ENCODE measurements at places on chromosomes 12 and 14.

- no peak for DNase-seq
Observed at GRCh38 chr14:52078095-52078531, 9.3 kb upstream of the NID2 start.

- DNase-seq: no peak
Observed at GRCh38 chr14:92512807-92513203, 776 bp upstream of the RIN3 start.

DNA sequence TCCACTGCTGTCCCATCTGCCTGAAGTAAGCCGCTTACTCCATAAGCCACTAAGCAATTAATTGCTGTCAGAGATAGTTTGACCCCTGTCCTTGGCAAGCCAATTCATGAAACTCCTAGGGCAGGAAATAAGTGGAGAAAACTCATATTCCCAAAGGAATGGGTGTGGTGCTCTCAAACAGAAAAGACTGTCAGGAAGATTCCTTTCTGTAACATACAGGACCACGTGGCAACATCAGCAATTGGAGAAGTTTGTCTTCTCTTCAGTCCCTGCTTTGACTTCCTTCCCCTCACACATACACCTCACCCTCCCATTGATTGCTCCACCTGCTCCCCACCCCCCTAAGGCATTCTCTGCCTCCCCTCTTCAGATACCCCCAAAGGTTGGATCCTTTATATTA lies 36.2 kb upstream of the MDM1 start:
- DNase-seq: no peak

GRCh38 chr14:21048638-21049037 lies 6.5 kb downstream of the RNASE7 start:
- no peak for DNase-seq

- no peak for DNase-seq
Observed at GRCh38 chr12:72365151-72365550, 93.0 kb downstream of the TRHDE start.

GRCh38 chr12:3614806-3615466 lies 123.9 kb downstream of the PRMT8 start:
- no peak for DNase-seq

DNA sequence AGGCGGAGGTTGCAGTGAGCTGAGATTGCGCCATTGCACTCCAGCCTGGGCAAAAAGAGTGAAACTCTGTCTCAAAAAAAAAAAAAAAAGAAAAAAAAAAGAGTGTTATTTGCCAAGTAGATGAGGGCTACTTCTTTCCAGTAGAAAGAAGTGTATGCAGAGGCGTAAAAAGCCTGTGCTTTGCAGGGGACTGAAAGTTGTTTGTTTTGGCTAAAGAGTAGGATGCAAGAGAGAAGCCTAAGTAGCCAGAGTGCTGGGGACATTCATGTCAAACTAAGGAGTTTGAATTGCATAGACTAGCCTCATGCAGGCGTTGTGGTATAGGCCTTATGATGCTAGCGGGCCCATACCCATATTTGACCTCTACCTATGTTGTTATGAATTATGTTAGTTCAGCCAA lies 9.5 kb downstream of the HSD17B6 start:
- no peak for DNase-seq

GRCh38 chr12:8993827-8994226 lies 4.5 kb downstream of the KLRG1 start:
- no peak for DNase-seq

DNA sequence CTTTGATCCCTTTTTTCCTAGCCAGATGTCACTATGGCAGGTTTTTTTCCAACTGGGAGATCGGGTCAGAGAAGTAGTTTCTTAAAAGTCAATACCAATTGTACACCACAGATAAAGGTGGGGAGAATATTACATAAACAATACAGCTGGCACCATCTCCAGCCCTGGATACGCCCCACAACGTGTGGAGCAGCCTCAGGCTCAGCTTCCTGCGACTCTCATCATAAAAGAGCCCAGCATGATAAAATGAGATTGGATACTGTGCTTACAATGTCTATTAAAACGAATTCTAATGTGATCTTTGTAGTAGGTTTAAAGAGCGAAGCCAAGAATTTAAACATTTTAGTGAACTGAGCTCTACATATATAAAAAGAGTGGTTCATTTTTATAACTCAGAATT lies 21.5 kb downstream of the EFCAB11 start:
- no peak for DNase-seq

GRCh38 chr12:98513379-98514322 lies 1.7 kb upstream of the TMPO start:
- DNase-seq: no peak

DNA sequence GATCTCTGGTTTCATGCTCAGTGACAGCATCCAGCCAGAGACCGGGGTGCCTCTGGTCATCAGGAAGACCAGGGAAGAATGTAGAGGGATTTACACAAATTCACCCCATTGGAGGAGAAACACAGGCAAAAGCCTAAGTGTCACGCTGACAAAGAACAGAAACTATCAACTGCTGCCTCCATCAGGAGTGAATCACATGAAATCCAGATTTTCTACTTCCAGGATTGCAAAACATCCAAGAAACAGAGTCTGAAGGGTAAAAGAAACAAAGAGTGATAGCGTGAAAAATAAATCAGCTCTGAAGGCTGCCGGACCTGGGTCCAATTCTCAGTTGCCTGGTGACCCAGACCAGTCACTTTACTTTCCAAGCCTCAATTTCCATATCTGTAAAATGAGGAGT lies 136.1 kb upstream of the MAP1LC3B2 start:
- DNase-seq: no peak

GRCh38 chr14:100131181-100131580 lies 28.3 kb downstream of the DEGS2 start:
- no peak for DNase-seq

DNA sequence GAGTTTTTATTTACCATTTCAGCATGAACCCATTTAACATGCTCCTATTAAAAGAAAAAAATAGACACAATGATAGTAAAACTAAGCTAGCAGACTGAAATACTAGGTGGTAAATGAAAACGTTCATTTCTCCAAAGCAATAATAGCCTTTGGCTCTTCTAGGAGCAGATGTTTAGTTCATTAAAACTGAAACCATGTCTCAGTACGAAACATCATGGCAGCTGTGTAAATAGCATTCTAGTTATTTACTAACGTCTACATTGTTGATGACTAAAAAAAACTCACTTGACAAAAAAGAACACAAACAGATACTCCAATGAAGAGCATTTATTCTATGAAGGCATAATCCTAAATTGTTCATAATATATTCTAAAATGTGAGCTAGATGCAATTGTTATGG lies 17.9 kb downstream of the RECQL start:
- DNase-seq: no peak

GRCh38 chr12:117347588-117347987 lies 13.8 kb downstream of the NOS1 start:
- no peak for DNase-seq

DNA sequence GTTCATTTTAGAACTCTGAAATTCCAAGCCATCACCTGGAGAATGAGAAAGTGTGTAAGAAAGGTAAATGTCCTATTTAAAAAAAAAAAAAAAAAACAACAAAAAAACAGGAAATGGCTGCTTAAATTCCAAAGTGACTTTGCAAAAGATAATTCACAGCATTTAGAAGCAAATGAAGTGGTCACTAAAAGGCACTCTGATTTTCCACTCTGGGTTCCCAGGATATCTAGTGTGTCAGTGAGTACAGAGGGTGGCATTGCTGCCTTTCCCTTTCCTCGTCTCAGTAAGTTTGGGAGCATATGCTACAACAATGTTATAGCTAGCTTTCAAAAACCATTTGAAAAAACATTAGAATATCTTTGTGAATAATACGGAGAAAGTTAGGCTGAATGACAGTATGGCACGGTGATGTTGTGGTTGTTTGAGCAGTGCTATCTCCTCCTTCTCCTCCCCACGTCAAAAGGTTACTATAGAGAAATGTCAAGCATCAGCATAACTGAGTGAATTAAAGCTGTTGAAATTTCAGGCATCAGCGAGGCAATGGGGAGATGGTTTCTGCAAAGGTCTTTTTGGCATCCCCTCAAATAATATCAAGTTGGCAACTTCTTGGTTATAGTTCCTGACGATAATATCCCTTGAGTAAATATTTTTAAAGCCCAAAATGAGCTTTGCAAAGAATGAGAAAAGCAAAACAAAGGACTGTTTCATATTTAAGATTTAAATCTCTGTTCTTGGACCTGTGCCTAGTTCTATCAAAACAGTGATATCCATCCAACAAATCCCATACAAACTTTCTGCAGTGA lies 164.5 kb upstream of the E2F7 start:
- DNase-seq: no peak

GRCh38 chr14:79279645-79280597 lies 931.4 kb downstream of the DIO2 start:
- DNase-seq: no peak

DNA sequence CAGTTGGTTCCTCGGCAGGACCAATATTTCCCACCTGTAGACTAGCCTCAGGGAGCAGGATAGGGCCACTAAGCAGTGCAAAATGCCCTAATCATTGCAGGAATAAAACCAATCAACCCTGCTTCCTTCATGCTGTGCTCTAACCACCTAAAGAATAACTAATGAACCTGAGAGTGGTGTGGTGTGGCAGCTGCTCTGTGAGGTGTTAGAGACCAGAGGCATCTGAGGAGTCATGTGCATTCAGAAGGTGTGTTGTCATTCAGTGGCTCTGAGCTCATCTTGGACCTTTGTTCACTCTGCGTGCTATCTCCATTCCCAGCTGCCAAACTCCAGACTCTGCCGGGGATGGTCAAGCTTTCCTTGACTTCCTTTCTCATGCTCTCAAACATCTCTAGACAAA lies 136.7 kb upstream of the EGLN3 start:
- DNase-seq: no peak

GRCh38 chr12:49187184-49187583 lies 1.7 kb downstream of the TUBA1A start:
- no peak for DNase-seq

DNA sequence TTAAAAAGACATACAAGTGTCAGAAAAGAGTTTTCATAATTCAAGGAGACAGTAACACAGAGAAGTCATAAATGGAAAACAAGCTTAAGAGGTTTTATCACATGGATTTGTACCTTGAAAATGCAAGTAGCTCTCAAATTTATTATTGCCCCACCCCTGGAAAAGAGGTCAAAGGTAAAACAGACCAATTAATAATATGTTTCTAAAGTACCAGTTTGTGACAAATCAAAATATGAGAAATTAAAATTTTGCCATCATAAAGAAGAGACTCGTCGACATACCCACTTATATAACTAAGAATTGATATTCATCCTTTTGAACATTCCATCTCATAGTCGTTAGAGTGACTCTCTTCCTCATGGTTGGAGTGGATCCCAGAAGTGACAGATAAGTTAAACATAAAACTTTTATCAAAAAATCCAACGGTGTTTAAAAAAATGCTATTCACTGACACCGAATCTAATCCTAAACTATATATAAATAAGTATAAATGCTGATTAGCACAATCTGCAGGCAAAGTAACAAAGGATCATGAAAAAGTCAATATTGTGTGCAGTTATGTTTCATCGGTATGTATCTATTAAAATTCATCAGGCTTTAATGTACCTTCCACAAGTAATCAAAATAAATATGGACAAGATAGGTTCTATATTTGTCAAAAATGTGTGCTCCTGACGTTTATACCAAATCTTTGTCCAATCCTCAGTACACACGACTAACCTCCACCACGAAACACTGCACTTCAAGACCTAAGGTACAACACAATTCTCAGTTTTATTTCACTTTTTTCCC lies 2.3 kb downstream of the CORO1C start:
- DNase-seq: no peak

GRCh38 chr14:70201994-70202393 lies 13.2 kb upstream of the SLC8A3 start:
- no peak for DNase-seq

- no peak for DNase-seq
Observed at GRCh38 chr12:20696181-20696905, 1.2 kb downstream of the SLCO1C1 start.

DNA sequence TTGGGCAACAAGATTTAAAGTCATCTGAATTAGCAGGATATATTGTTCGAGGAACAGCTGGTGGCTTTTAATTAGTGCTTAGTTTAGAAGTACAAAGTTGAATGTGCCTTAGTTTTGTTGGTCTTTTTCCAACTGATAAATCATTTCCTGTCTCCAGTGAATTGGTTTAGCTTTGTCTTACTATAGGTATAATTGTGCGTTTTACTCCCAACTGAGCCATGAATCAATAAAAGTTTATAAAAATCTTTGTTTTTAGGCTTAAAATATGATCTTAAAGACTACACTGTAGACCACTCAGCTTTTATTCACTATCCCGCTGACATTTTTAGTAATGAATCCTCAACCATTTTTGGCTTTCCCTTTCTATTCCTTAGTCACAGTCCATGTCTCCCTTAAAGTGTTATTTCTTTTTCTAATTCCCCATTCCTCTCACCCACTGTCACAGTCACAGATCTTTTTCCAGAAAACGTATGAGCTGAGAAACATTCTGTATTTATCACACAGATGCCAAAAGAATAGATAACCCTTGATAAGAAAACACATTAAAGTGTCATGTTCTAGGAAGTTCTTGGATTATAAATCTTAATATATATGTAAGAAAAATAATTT lies 34.0 kb upstream of the ALG10 start:
- no peak for DNase-seq

- no peak for DNase-seq
Observed at GRCh38 chr12:8941691-8942478, 7.6 kb downstream of the M6PR start.

GRCh38 chr12:85179680-85180270 lies 100.2 kb upstream of the ALX1 start:
- DNase-seq: no peak

DNA sequence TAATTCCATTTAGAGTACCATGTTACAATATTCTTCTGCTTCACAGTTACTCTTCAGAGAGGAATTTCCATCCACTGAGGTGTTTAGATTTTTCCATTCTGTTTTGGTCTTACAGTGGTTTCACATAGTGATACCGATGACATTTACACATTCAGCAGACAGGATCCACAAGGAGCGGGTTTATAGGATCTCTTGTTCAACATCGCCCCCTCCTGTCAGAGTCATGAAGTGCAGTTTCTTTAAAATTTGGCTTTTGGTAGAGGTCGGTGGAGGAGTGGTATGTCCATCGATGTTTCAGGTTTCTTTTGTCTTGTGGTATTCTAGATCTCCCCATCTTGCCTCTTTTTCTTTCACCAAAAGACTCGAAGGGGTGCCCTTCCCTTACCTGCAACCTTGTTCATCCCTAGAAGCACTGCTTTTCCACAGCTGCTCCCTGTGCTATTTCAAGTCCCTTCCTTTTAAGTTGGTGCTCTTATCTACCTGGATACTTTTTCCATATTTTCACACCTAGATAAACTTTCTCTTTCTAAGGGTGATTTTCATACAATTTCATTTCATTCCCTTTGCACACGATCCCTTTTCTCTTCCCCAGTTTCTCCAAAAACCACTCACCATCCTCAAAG lies 181.3 kb downstream of the ITPR2 start:
- peak; percentile 3 for DNase-seq

DNA sequence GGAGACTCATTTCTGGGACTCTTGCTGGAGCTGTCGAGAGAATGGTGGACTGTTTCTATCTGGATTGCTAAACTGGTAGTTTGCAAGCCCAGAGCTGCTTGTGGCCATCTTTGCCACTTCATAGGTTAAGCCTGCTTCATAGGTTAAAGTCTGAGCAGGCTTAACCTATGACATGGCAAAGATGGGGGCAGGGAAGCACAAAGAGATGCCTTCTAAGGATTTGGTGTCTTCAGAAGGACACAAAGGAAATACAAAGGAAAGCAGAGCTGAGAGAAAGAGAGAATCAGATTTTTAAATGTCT lies 78.4 kb upstream of the MAX start:
- no peak for DNase-seq

GRCh38 chr12:96980991-96981414 lies 73.9 kb downstream of the NEDD1 start:
- DNase-seq: no peak

Measured in T-helper 9 cell (primary cell).